Lung microvascular endothelial cell (primary cell): ENCODE measurements at places on chromosomes 3 and 15.

DNA sequence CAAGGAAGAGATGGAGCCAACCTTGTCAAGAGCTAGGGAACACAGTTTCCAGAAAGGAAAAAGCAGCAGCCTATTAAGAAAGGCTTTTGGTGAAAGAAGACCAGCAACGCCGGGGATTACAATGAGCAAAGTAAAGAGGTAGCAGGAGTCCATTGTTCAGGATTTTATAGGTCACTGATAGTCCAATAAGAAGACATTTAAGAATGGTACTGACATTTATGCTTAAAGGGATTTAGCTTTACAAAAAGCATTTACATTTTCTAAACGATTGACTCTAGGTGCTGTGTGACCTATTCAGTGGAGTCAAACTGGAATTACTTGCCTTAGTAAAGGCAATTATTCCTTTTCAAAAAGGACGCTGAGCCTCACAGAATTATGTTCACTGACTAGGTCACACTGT lies 40.8 kb downstream of the CSNK1G1 start:
- no peak for DNase-seq

DNA sequence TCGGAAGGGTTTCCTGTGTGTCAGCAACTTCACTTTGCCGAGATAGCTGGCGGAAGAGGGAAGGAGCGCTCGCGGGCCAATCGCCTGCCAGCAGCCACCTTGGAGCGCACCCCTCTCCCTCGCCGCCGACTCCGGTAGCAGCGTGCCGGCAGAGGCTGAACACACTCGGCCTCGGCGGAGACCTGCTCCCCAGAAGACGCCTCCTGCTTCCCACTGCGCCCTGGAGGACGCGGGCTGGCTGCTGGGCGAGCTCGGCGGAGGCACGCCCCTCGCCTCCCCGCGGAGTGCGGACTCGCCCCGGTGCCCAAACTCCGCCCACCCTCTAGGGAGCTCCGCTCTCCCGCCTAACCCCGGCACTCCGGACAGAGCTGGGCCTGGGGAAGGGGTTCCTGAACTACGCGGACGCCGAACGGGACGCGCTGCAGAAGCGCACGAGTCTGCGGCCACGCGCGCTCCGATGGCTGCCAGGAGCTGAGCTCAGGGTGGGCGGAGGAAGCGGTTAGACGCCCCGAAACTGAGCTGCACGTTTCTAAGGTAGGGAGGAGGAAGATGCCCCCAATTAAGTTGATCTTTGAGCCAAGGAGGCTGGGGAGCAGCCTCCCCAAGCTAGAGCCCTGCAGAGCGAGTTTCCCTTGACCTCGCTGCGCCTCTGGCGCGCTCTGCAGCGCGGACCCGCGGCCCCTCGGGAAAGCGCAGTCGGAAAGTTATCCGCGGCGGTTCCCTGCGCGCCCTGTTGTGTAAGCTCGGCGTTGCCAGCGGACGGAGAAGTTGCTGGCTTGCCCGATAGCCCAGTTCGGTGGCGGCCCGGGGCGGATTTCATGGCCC lies at the start of gene P2RY1:
Gene P2RY1, plus strand, starts transcription at position 356 of the 825 bp plus-strand sequence. CDS start 652 bp downstream, outside the sequence.
- peak; percentile 69 for DNase-seq

DNA sequence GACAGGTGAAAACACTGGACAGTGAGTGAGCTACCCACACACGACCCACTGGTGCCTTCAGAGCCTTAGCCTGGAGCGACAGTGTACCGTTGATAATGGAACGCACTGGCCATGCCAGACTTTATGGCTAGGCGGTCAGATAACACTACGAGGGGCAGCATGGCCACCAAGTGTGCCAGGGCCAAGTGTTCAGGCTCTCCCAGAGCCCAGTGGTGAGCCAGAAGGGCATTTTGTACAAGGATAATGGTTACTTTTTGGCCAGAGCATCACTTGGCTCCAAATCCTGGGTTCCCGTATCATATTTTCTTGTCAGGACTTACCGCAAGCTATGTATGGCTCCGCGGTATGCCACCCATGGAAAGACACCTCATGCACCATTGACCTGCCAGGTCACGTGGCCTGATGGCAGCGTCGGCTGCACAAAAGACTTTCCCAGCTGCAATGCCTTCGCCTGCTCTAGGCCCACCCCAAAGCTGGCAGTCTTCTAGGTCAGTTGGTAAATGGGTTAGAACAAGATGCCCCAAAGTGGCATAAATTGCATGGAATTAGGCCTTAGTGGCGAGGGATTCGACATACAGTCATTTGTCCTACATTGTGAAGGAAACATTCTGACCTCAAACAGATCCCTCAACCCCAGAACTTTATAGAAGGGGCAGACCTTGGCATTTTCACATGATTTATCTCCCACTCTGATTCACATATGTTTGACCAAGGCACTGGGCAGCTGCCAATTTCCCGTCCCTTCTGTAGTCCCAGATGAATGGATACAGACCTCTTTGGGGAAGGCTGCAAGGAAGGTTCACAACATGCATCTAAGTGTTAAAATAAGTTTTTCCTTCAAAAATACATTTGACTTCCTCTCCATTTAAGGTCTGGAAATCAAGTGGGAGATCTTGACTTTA lies 12.2 kb upstream of the SLC28A1 start:
- no peak for DNase-seq

DNA sequence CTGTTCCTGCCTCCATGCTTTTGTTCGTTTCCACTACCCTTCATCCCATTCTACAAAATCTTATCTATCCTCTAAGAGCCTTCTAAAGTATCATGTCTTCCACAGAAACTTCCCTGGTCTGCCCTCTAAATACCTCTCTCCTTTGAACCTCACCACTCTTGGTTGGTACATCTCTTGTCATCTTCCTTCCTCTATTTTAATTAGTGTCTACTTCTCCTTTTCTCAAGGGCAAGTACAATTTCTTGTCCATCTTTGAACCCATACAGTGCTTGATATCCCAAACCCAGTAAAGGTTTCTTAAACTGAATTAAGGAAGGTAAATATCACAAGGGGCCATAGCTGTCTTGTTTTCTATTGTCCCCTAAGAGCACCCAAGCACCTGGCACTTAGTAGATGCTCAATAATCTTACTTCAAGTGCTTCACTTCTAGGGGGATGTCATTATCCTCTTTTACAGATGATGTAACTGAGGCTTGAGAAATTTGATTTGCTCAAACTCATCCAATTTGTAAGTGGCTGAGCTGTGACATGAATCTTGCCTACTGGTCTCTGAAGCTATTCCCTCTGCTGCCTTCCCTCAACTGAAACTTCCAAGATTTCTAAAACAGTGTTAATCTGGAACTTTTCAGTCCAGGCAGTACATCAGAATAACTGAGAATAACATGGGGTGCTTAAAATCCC lies 2.6 kb upstream of the DAPK2 start:
- DNase-seq, result no peak

GRCh38 chr3:43290956-43291355 lies 4.6 kb downstream of the SNRK start:
- DNase-seq, result peak; percentile 70

DNA sequence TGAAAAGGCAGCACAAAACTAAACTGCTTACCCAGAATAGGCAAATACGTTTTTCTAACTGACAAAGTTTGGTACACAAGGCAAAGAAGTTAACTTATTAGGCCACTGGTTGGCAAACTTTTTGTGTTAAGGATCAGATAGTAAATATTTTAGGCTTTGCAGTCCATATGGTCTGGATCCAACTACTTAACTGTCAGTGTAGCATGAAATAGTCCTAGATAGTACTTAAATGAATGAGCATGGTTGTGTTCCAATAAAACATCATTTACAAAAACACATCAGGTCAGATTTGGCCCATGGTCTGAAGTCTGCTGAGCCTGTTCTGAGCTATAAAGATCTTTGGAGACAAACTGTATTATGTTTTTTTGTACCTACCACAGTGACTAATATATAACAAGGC lies 136.9 kb downstream of the PCCB start:
- no peak for DNase-seq

- no peak for DNase-seq
Observed at GRCh38 chr3:106305127-106305526, 436.3 kb upstream of the CBLB start.
